ENCODE measurements at places on chromosomes 6 and 20.

- no peak for DNase-seq
Observed at GRCh38 chr6:33419580-33420490, at the start of gene SYNGAP1. SYNGAP1 (plus strand) TSS chr6:33420065; CDS start chr6:33420265, 200 bp downstream.

GRCh38 chr6:157012355-157012754 lies 235.2 kb downstream of the ARID1B start:
- no peak for DNase-seq

DNA sequence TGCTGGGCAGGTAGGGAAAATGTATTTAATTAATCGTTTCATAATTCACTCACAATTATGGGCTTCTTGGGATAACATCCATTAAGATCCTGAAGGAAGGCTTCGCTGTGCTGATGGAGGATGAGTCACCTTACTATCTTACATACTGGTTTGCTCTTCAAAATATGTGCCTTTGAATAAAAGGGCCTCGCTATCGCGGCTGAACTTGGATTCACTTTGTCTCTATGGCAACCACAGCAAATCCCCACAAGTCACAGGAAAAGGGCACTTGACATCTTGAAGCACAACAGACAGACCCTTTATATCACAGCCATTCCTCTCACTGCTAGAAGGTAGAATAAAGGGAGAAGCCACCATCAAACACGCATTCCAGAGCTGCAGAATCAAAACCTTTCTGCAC lies 141.3 kb upstream of the MYLIP start:
- DNase-seq = no peak

DNA sequence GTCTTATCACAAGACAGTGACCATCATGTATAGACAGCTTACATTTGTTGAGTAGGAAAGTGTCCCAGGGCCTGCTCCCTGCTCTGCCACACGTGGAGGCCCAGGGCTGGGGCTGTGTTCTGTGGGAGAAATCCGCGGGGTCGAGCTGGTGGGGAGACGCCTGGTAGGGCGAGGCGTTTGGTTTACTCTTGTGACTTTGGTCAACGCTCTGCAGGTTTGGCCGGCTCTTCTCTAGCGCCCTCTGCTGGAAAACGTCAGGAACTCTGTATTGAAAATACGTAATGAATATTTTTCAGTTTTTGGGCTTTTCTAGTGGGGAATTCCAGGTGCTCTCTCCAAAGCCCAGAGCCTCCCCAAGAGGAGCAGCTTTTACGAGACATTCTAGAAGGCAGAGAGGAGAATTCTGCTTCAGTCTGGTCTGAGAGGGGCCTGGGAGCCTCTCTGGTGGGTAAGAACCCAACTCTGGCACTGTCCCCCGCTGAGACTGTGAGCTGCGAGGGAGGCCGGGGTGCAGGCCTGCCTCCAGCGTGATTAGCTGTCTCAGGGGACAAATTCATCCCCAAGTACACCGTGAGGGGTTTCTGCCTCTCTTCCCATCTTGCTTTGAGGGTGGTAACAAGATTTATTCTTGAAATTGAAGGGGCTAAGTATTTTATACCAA lies 112.6 kb upstream of the RALGAPA2 start:
- peak; percentile 23 for DNase-seq

GRCh38 chr6:161254464-161255253 lies 19.2 kb downstream of the AGPAT4 start:
- no peak for DNase-seq

DNA sequence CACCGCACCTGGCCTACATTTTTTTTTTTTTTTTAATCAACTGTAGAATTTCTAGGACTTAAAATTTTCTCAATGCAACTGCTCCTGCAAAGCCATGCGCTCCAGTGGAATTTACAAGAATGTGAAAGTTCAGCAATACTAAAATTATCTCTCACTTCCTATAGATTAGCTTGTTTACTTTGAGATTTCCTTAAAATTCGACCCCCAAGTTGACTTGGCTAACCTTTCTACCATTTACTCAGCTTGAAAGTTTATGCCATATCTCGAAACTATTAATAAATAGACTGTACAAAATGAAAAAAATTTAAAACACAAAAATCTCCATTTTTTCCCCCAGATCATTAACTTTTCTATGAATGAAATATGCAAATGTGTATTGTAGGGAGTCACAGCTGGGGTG lies 64.3 kb downstream of the ZBTB2 start:
- no peak for DNase-seq

GRCh38 chr6:170075659-170076223 lies 215.1 kb downstream of the DLL1 start:
- no peak for DNase-seq

DNA sequence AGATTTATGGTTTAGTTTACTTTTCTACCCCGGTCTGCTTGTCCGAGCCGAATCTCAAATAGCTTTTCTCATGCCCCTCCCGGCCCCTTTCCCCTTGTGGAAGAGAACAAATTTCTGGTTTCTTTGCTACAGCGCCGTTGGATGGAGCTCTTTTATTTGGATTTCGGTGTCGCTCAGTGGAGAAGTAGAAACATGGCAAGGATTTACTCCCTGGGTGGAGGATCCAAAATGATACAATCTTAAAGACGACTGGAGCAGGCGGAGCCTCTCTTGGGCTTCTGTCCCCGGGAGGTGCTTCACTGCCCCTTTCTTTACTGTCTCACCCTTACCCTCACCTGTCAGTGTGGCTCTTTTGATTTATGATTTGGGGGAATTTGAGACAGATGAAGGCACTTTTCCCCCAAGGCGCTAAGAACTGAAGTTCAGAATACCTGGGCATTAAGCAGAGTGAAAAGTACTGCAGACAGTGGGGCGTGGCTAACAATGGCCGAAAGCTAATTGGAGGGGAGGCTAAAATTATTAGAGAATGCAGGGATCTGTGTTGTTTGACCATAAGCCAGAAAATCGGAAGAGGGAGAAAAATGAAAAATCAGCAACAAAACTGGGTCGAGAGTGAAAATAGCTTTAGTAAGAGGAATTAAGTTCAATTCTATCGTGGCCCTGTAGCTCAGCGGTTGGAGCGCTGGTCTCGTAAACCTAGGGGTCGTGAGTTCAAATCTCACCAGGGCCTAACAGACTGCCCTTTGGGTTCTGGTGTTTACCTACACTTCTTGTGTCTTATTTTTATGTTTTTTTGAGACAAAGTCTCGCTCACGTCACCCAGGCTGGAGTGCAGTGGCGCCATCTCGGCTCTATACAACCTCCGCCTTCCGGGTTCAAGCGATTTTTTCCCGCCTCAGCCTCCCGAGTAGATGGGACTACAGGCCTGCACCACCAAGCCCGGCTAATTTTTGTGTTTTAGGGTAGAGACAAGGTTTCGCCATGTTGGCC lies 145.1 kb upstream of the ZNF184 start:
- DNase-seq = no peak

DNA sequence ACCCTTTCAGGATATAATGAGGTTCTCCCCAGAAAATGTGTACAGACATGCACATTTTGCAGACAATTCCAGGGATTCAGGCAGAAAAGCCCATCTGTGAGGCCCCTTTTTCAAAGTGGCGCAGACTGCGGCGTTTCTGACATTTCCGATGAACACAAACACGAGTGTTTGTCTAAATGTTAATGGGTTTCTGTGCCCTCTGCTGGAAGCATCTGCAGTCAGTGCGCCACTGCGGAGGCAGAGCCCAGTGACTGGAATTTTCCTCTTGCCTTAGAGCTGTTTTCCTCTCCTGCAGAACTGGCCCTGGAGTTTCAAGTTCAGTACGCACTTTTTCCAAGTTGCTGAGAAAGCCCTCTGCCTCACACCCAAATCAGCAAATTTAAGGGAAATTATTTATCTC lies 15.3 kb downstream of the ANKRD60 start:
- no peak for DNase-seq

DNA sequence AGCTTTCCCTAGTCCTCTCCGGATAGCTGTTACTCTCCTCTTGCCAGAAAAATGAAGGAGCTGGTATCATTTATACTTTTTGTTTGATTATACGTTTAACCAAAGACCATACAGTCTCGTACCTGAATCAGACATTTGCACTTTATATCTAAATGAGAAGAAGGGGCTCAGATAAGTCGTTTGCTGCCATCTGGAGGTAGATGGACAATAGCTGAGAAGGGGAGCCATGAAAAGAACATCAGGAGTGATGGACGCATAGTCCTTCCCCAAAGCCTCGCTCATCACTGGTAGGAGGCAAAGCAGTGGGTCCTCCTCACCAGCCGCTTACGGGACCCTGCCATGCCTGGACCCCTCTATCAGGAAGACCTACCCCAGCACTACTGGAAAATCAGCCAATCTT lies 45.4 kb downstream of the RPF2 start:
- no peak for DNase-seq
